ENCODE measurements at places on chromosomes 16 and 17.

GRCh38 chr17:61456688-61457225, 4.5 kb downstream of the TBX4 start:
- DNase-seq: no peak

GRCh38 chr17:48463526-48463925, 33.5 kb upstream of the SKAP1 start:
- no peak for DNase-seq

DNA sequence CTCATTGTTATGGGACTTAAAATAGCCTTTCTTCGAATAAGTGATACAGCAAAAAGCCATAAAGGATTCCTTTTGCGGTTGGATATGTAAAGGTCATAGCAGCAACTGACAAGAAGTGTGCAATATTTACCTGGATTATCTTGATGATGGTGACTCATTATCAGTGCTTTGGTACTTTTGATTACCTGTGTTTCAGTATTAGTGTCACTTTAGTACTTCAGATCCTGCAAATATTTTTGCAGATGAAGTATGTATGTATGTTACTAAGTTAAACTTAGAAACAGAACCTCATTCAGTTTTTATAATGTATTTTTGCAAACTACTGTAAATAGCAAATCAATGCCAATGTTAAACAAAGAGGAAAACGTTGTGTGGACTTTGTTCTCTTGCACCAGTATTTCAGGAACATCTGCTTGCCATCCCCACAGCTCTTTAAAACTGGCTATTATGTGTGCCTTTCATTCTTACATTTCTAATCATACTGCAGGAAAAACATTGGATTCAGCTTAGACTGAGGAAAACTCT, 10.5 kb downstream of the CNEP1R1 start:
- DNase-seq: no peak

GRCh38 chr16:66408163-66409048, 18.7 kb upstream of the BEAN1 start:
- no peak for DNase-seq

- no peak for DNase-seq
Observed at GRCh38 chr16:83206426-83206825, 579.7 kb downstream of the CDH13 start.

DNA sequence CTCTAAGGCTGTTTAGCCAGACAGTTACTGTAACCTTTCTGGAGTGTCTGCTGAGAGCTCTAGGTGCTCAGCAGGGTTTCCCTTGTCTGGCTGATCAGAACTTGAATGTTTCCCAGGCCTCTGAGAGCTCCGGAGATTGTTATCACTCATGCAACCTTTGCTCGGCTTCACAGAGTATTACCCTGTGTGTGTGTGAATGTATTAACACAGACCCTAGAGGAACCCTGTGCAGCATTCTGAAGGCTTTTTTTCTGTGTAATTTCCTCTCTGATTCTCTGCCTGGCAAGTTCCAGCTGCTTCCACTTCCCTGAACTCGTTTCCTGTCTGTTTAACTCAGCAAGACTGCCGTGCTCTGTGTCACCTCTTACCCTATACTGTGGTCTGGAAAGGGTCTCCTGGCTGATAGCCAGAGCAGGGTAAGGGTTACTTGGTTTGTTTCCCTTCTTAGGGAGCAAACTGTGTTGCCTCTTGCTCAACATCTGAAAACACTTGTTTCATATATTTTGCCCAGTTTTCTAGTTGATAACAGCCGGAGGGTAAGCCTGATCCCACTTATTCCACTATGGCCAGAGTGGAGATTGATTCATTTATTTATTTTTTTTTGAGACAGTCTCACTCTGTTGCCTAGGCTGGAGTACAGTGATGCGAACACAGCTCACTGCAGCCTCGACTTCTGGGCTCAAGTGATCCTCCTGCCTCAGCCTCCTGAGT, 21.7 kb downstream of the PRMT7 start:
- no peak for DNase-seq

- DNase-seq: peak; percentile 26
Observed at GRCh38 chr16:85888405-85889331, 10.3 kb upstream of the IRF8 start.

DNA sequence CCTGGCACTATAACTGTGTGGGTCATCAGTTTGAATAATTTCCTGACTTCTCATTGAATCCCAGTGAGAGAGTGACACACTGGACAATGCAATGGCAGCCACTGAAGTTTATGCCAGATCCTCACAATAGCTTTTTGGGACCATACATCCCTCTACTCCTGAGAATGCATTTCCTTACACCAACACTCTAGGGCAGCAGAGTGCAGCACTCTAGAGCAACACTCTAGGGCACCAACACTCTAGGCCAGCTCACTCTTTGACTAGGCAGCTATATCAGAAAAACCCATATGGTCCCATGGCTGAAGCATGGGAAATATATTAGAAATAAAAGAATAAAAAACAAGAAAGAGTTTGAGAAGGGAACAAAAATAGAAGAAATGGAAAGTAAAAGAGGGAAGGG, 309.2 kb downstream of the MAP2K6 start:
- DNase-seq: no peak

DNA sequence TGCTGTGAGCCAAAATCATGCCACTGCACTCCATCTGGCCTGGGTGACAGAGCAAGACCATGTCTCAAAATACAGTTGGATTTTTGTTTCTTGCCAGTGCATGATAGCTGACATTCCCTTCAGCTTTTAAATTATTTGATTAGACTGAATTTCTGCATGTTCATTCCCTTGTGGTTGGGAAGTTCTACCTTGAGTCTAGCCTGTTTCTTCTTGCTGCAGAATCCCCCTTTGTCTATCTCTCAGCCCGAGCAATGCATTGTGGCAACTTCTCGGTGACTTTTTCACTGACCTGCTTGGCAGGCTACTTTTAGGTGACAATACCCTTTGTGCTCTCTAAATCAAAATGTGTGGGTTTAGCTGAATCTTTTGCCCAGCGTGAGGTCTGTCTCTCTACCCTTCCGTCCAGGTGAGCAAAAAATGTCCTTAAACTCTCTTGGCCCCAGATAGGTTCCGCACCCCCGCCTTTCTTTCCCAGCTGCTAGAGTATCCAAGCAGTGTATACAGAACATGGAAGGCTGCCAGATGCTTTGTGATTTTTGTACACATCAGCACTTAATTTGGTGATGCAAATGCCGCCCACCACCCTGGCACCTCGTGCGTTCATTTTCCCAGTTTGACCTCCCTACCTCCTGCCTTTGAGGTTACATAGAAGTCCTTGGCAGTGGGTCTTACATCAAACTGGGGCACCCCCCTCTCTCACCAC, 130.2 kb downstream of the ABCC6 start:
- DNase-seq: no peak

- DNase-seq: no peak
Observed at GRCh38 chr16:70359552-70359951, 12.8 kb downstream of the DDX19A start.

GRCh38 chr17:28737316-28737715, 6.5 kb upstream of the TRAF4 start:
- no peak for DNase-seq

GRCh38 chr16:69003500-69003899, 102.0 kb upstream of the HAS3 start:
- no peak for DNase-seq

GRCh38 chr16:67783353-67783725, 23.0 kb downstream of the RANBP10 start:
- DNase-seq: no peak

DNA sequence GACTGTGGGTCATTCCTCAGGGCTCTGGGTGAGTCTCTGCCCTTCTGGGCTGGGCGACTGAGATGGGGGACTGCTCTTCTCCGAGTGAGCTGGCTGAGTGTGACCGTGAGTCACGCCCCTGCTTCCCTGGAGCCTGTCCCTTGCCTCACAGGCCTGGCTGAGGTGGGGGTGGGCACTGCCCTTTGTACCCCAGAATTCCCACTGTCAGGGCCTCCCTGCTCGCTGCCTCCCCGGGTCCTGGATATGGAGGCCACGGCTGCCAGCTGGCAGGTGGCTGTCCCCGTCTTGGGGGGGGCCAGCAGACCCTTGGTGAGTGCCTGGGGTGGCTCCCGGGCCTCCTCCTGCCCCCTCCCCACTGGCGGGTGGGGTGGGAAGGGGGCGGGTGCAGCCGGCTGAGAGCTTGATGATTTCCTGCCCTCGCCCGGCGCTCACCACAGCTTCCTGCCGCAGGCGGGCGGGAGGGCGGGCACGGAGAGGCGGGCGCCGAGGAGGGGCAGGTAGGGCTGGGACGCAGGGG, at the start of gene LAT:
Gene LAT (plus strand): TSS at position 434 of the 517 bp plus-strand sequence. CDS start 366 bp downstream, outside the sequence.
- DNase-seq: peak; percentile 62

All from stimulated activated CD8-positive, alpha-beta memory T cell treated with anti-CD3 and anti-CD28 coated beads, Interleukin-7, amount 100 ng/mL, for 4 hours (primary cell).